ENCODE measurements at places on chromosomes 12 and 14.

- no peak overlapping the region for H3K27ac ChIP-seq
- H3K4me3 ChIP-seq = no peak overlapping the region
- DNase-seq = no peak
- peaks cover 83% of the 10 kb centered on the region for H3K36me3 ChIP-seq
- H3K4me1 ChIP-seq = no peaks in the 10 kb centered on the region
Measured at GRCh38 chr12:3658327-3659163, 94.4 kb downstream of the CRACR2A start.

GRCh38 chr14:84432676-84433075 is 1097.3 kb upstream of the FLRT2 start:
- H3K36me3 ChIP-seq = no peaks in the 10 kb centered on the region
- no peak overlapping the region for H3K27ac ChIP-seq
- no peaks in the 10 kb centered on the region for H3K4me1 ChIP-seq
- no peak overlapping the region for H3K4me3 ChIP-seq

DNA sequence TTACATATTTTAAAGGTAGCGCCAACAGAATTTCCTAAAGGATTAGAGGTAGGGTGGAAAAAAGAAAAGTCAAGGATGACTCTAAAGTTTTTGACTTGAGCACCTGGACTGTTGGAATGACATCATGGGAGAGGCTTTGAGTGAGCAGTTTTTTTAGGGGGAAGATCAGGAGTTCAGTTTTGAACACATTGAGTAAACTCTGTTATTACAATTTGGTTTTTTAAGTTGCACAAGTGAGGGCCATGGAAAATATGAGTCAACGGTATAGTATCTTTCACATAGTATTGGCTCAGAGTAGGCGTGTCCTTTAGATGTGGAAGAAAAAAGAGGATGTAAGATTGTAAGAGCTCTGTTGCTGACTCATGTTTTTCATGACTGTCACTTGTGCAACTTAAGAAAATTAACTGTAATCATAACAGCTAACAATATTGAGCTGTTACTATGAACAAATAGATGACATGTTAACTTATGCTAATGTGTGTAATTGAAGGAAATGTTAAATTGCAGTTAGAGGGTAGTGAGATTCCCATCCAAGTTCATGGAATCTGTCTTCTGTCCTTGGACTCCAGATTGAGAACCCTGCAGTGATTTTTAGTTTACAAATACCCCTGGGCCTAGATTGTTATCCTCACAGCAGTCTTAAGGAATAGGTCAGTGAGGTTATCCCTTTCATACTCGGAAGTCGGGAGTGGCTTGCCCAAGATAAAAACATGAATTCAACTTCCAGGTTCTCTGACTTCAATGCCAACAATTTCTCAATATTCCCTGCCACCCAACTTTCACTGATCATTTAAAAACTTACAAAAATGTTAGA is 48.2 kb upstream of the ATP2B1 start:
- peak; percentile 7 for DNase-seq
- H3K4me1 ChIP-seq = peaks cover 21% of the 10 kb centered on the region
- H3K27ac ChIP-seq = peak overlapping the region; percentile 70
- no peaks in the 10 kb centered on the region for H3K27me3 ChIP-seq

GRCh38 chr12:46473634-46474329 is 101.2 kb upstream of the SLC38A2 start:
- no peaks in the 10 kb centered on the region for H3K36me3 ChIP-seq
- no peaks in the 10 kb centered on the region for H3K27me3 ChIP-seq
- H3K4me1 ChIP-seq = no peaks in the 10 kb centered on the region
- no peak for DNase-seq
- no peak overlapping the region for H3K4me3 ChIP-seq

GRCh38 chr12:79373896-79374499 is 316.8 kb downstream of the PAWR start:
- H3K4me1 ChIP-seq = no peaks in the 10 kb centered on the region
- DNase-seq = no peak
- H3K36me3 ChIP-seq = no peaks in the 10 kb centered on the region
- no peak overlapping the region for H3K27ac ChIP-seq
- no peaks in the 10 kb centered on the region for H3K27me3 ChIP-seq
- H3K4me3 ChIP-seq = no peak overlapping the region

GRCh38 chr12:5480218-5480937 is 48.5 kb downstream of the NTF3 start:
- no peaks in the 10 kb centered on the region for H3K27me3 ChIP-seq
- H3K36me3 ChIP-seq = no peaks in the 10 kb centered on the region
- no peak for DNase-seq
- no peak overlapping the region for H3K27ac ChIP-seq
- H3K4me1 ChIP-seq = no peaks in the 10 kb centered on the region
- H3K4me3 ChIP-seq = no peak overlapping the region

DNA sequence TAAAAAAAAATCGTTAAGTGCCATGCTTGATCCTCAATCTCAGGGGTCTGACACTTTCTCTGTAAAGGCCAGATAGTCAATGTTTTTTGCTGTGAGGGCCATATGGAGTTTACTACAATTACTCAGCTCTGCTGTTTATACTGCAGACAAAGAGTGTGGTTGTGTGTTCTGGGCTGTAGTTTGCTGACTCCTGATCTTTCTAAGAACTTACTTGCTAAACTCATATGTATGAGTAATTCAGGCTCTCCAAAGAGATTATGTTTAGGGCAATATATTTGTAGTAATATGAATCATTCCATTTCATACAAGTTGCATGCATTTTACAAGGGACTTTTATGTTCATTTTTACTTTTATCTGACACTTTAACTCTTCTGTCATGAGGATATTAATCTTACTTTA is 188.2 kb downstream of the TMTC2 start:
- H3K27ac ChIP-seq = no peak overlapping the region
- H3K27me3 ChIP-seq = no peaks in the 10 kb centered on the region
- no peaks in the 10 kb centered on the region for H3K4me1 ChIP-seq
- H3K4me3 ChIP-seq = no peak overlapping the region
- H3K36me3 ChIP-seq = no peaks in the 10 kb centered on the region
- DNase-seq = no peak

DNA sequence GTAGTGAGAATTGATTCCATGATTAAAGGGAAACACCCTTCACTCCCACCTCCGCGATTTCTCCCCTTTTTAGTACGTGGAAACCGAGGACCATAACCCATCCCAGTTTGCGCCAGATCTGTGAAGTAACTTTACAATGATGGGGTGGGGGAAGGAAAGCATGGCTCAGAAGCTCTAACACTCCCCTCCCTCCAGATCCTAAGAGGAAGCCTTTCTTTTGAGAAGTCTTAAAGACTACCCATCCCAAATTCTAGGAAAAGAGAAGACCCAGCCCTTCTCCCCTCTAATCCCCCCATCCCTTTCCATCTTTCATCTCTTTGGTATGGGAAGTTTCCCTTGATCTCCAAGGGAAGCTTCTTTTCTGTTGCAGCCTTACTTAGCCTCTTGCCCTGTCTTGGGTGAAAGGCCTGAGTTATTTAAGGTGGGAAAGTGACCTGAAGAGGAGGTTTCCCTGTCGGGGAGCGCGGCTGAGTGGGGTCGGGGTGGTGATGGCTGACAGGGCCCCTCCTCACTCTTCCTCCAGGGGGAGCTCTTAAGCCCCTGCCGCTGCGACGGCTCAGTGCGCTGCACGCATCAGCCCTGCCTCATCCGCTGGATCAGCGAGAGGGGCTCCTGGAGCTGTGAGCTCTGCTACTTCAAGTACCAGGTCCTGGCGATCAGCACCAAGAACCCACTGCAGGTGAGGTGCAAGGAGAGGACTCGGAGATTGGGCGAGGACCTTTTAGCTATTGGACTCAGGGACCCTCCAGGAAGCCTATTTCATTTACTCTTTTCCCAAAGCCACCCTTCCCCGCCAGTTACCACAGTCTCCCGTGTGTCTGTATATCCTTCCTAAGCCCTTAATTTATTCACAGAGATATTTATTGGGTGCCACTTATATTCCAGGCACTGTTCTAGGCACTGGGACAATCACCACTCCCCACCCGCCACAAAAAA is 1.8 kb downstream of the MARCHF9 start:
- DNase-seq = peak; percentile 57
- H3K4me3 ChIP-seq = peak overlapping the region; percentile 73
- H3K36me3 ChIP-seq = peaks cover 21% of the 10 kb centered on the region
- H3K27me3 ChIP-seq = no peaks in the 10 kb centered on the region
- peak overlapping the region; percentile 92 for H3K27ac ChIP-seq
- peaks cover 41% of the 10 kb centered on the region for H3K4me1 ChIP-seq

GRCh38 chr14:69957986-69958385 is 78.8 kb downstream of the SMOC1 start:
- no peaks in the 10 kb centered on the region for H3K27me3 ChIP-seq
- no peaks in the 10 kb centered on the region for H3K4me1 ChIP-seq
- DNase-seq = no peak

DNA sequence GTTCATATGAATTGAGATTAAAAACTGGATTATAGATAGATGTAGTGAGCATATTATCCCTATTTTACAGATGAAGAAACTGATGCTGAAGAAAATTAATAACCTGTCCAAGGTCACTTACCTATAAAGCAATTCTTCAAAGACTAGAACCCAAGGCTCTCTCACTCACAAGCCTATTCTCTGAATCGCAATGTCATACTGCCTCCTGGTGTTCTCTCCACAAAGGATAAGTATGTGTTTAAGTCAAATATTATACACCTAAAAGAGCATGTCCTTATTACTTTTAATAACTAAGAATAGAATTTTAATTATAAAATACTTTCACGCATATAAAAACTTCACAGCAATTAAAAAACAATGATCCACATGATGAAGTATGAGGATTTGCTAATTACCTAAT is 721.3 kb upstream of the USP15 start:
- no peaks in the 10 kb centered on the region for H3K36me3 ChIP-seq
- H3K27ac ChIP-seq = no peak overlapping the region
- no peak for DNase-seq
- no peaks in the 10 kb centered on the region for H3K27me3 ChIP-seq

- no peaks in the 10 kb centered on the region for H3K27me3 ChIP-seq
- H3K4me3 ChIP-seq = no peak overlapping the region
- no peaks in the 10 kb centered on the region for H3K36me3 ChIP-seq
- DNase-seq = no peak
- H3K4me1 ChIP-seq = no peaks in the 10 kb centered on the region
Measured at GRCh38 chr14:23639048-23639890, 3.1 kb downstream of the DHRS2 start.

- DNase-seq = no peak
- no peaks in the 10 kb centered on the region for H3K4me1 ChIP-seq
- H3K27me3 ChIP-seq = no peaks in the 10 kb centered on the region
- no peak overlapping the region for H3K27ac ChIP-seq
- no peaks in the 10 kb centered on the region for H3K36me3 ChIP-seq
Measured at GRCh38 chr12:10304161-10304574, 3.5 kb upstream of the KLRD1 start.

Data from CD4-positive, CD25-positive, alpha-beta regulatory T cell (primary cell).